ENCODE measurements at places on chromosomes 13 and 19. TPM values are rescaled to one million over a fixed set of nuclear protein-coding genes. Genes with fewer than 3 reads are reported as not detected.

GRCh38 chr13:100063333-100063732 lies 25.6 kb upstream of the PCCA start:
- H3K27me3 ChIP-seq, result peaks cover 2% of the 10 kb centered on the region
- H3K36me3 ChIP-seq, result no peaks in the 10 kb centered on the region
- no peak overlapping the region for H3K27ac ChIP-seq
- no peak overlapping the region for H3K4me3 ChIP-seq

GRCh38 chr13:100870898-100871297 lies 196.3 kb upstream of the TMTC4 start:
- no peaks in the 10 kb centered on the region for H3K36me3 ChIP-seq
- no peaks in the 10 kb centered on the region for H3K27me3 ChIP-seq
- no peak overlapping the region for H3K4me3 ChIP-seq

PSG2 gene
- polyA plus RNA-seq, result not detected

RGL3 gene
- not detected for polyA plus RNA-seq

INSL3 gene
- polyA plus RNA-seq, result 0.25 TPM
